Kasumi-1 (cell line): ENCODE measurements at places on chromosomes 6 and 20.

DNA sequence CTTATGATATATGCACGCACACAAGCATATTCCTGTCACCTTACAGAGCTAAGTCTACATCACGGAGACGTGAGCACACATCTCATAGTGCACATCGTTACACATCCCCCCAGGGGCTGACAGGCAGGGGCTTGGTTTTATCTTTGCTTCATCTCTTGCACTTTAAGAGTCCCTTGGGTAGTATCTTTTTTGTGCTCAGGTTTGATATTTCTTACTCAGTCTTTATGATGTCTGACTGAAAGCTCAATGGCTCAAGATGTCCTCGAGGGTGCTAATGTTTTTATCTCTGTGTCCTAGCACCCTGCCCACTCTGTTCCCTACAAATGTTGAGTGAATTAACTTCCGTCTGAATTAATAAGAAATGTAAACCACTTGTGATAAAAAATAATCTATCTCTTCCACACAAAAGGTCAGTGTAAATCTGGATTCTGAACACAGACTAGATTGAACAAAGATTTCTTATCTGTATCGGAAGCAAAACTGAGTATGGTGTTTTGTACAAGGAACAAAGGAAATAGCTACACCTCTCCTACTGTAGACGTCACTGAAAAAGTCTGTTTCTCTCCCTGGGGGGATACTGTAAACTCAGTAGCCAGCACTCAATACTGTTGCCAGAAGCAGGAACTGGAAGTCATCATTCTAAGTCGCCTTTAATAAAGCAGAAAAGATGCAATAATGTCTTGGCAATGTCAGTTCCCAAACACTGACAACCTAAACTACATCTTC, 195.1 kb downstream of the PRKN start:
- DNase-seq: no peak

DNA sequence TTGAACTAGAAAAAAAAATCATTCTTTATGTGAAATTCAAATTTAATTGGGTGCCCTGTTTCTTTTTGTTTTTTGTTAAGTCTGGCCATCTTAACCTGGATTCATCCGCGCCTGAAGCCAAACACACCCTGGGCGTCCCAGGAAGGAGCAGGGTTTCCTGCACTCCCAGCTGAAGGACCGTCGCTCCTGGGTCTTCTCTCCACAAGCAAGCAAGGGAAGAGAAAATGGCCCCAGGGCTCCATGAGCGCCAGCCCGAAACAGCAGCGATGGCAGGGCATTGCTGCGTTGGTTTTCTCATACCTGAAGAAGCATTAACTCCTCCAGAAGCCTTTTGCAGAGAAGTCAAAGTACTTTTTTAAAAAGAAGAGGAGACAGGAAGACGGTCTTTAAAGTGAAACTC, 105.4 kb upstream of the AFDN start:
- no peak for DNase-seq

- DNase-seq: no peak
These were observed 66.4 kb upstream of the DSP start for GRCh38 chr6:7475081-7475480.

GRCh38 chr6:144690666-144691065, 405.5 kb downstream of the UTRN start:
- DNase-seq: no peak

DNA sequence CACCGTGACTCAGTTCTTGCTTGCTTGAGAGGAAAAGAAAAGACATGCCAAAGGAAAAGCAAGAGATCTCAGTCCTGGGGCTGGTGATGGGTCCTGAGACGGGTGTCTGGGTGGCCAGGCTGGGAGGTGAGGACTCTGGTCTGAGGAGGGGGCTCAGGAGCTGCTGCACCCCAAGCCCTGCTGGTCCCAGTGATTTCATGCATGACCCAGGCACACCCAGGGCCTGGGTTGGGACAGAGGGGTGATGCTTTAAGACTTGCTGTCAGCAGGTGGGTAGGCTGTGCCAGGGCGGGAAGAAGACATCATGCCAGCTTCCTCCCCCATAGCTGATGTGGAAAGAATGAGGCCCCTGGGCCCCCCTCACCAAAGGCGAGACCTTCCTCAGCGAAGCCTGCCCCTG, 65.1 kb upstream of the PMEPA1 start:
- DNase-seq: no peak

DNA sequence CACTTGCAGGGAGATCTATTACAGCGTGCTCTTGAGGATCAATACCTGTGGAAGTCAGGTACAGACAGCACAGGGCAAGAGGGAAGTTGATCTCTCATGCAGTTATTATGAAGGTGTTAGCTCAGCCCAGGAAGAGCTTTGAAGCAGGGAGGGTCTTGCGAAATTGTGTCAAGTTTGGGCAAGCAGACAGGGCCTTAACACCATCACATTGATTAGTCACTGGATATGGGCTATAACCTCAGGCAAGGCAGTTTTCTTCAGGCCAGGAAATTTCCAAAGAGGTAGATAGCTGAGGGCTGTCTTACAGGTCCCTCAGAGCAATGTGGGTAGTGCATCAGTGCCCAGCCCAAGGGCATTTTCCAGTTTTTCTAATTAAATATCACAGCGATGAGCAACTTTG, 643.8 kb downstream of the DHX35 start:
- DNase-seq: no peak

DNA sequence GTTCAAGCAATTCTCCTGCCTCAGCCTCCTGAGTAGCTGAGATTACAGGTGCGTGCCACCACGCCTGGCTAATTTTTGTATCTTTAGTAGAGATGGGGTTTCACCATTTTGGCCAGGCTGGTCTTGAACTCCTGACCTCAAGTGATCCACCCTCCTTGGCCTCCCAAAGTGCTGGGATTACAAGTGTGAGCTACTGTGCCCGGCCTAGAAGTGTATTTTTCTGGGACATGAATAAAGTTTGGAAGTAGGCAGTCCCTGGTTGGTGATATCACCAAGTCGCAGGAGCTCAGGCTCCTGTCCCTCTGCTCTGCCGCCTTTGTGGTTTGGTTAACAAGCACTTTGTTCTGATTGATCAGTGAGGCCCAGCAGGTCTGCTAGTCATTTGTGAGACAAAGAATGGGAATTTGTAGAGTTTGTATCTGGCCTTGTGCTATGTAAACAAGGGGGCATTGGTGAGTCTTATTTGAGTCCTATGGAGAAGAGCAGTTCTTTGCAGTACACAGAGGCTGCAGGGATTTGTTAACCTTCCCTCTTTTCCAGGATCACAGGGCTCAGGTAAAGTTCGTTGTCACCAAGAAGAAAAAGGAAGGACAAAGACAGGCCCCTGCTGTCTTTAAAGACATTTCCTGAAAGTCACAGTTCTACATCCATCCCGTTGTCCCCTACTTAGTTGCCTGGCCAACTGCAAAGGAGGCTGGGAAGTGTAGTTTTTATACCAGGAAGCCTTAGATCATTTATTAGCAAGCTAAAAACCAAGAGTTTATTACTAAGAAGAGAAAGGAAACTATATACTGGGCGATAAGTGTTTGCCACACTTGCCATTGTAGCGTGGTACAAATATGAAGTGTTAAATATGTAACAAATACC, 13.1 kb downstream of the MTHFD1L start:
- no peak for DNase-seq

DNA sequence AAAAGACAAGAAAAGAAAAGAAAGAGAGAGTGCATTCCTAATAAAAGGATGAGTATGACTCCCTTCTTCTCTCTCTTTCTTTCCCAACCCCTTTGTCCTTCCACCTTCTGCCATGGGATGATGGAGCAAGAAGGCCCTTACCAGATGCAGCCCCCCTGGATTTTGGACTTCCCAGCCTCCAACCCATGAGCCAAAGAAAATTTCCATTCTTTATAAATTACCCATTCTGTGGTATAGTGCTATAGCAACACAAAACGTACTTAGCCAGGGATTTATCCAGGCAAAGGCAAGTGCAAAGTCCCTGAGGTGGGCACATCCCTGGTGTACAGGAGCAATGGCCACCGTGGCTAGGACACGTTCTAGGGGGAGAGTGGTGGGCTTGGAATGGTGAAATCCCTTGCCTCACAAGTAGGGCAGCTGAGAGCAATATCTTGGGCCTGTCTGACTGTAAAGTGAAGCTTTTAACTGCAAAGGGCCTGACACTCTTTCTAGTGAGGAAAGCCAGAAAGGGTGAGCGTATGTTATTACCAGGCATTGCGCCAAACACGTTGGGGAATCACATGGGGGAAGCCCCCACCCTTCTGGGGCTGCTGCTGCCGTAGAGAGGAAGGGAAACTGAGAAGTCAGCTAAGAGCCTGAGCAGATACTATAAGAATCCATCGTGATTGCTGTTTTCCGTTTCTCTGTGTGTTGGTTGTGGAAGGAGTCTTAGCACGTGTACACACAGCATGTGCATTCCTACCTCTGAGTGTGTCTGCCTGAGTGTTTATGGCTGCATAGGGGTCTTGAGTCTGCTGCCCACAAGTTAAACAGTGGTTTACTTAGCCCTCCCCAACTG, 50.7 kb upstream of the SIRPA start:
- DNase-seq: peak; percentile 77

- peak; percentile 65 for DNase-seq
These were observed 7.8 kb upstream of the ACSS1 start for GRCh38 chr20:25065625-25066338.

- no peak for DNase-seq
These were observed 204.3 kb upstream of the RSPO3 start for GRCh38 chr6:126914172-126914571.
